Type B pancreatic cell (in vitro differentiated cells): ENCODE measurements at places on chromosomes 6 and 20. TPM values are rescaled to one million over a fixed set of nuclear protein-coding genes. Genes with fewer than 3 reads are reported as not detected.

DNA sequence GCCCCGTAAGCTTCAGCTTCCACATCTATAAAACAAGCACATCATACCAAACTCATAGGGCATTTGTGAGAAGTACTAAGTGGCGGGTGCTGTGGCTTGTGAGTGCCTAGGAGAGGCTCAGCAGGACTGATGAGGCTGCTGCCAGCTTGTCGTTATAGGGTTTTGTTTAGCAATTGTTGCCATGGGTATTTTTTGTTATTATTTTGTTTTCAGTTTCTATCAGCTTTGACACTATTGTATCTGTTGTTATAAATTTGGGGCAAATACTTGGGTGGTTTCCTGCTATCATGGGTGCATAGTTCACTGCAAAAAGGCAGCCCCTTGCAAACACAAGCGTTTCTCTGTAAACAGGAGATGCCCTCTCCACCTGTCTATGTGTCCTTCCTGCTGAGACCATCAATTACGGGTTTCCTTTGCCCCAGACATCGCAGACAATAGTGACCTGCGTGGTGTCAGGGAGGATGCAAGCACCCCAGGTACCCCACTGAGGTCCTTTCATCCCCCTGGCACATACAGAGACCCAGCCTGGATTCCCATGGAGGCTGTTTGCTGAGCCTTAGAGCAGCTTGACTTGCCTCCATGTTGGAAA is 3.1 kb upstream of the CCDC167 start:
- peaks cover 3% of the 10 kb centered on the region for H3K27me3 ChIP-seq

DNA sequence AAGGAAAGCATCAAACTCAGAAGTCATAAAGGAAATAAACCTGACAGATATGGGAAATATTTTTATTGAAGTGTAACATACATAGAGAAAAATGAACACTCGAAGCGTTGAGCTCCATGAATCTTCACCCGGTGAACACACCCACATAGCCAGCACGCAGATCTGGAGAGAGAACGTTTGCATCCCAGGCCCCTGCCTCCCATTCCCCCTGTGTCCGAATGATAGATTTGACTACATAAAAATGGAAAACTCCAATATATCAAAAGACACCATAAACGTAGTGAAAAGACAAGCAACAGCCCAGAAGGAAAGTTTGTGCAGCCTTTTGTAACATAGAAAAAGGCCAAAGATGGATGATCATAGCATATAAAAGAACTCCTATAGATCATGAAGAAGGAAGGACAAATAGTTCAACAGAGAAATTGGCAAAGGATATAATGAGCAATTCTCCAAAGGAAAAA is 17.1 kb downstream of the SYNJ2 start:
- no peaks in the 10 kb centered on the region for H3K27me3 ChIP-seq
- no peak for DNase-seq
- peak overlapping the region; percentile 2 for H3K27ac ChIP-seq
- H3K4me1 ChIP-seq = peaks cover 76% of the 10 kb centered on the region

SYCP2L gene
- total RNA-seq = 4.9 and 6.9 TPM in 2 replicates

DNA sequence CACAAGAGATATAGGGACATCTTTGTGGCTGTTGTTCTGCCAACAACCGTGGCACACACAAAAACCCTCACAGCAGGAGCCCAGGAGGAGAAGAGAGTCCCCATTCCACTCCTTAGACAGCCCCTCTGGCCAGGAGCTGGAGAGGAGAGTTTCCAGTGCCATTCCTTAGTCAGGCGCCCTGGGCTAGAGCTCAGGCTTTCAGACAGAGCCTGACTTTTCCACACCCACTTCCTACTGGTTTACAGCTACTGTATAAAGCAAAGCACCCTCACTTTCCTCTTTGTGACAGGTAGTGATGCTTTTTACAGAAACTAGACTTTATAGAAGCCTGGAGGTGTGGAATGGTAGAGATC is 145.9 kb downstream of the SYCP2 start:
- DNase-seq = no peak
- no peak overlapping the region for H3K27ac ChIP-seq
- no peak overlapping the region for H3K4me3 ChIP-seq
- H3K27me3 ChIP-seq = peaks cover 40% of the 10 kb centered on the region
- H3K36me3 ChIP-seq = no peaks in the 10 kb centered on the region

- peaks cover 3% of the 10 kb centered on the region for H3K36me3 ChIP-seq
- peaks cover 35% of the 10 kb centered on the region for H3K27me3 ChIP-seq
- DNase-seq = no peak
Measured at GRCh38 chr20:23235173-23236027, 115.2 kb upstream of the NXT1 start.

GRCh38 chr6:90429713-90430112 is 133.1 kb upstream of the BACH2 start:
- no peaks in the 10 kb centered on the region for H3K27me3 ChIP-seq
- no peaks in the 10 kb centered on the region for H3K4me1 ChIP-seq
- no peak overlapping the region for H3K4me3 ChIP-seq
- no peak for DNase-seq
- H3K27ac ChIP-seq = no peak overlapping the region

RSPH3 gene
- total RNA-seq = 9.7 and 11.8 TPM in 2 replicates

GRCh38 chr20:44102582-44102981 is 84.4 kb downstream of the JPH2 start:
- peaks cover 4% of the 10 kb centered on the region for H3K4me1 ChIP-seq
- H3K27me3 ChIP-seq = peaks cover 61% of the 10 kb centered on the region
- no peak overlapping the region for H3K4me3 ChIP-seq
- DNase-seq = no peak
- H3K36me3 ChIP-seq = no peaks in the 10 kb centered on the region
- no peak overlapping the region for H3K27ac ChIP-seq

DNA sequence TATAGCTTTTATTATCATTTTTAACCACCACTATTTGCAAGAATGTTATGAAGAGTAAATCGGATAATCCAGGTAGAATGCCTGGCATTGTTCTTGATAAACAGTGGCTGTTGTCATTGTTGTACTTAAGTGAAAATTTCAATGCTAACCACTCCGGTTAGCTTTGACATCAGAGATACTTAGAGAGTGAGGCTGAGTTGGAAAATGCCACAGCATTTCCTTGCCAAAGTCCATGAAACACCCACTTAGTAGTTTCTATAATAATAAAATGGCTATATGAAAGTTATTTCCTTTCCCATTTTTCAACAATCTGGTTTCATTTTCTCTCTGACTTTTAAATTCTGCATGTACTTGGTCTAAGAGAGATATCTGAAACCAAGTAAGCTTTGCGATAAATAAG is 132.0 kb downstream of the CDK19 start:
- no peak for DNase-seq
- no peaks in the 10 kb centered on the region for H3K27me3 ChIP-seq
- H3K27ac ChIP-seq = no peak overlapping the region
- H3K36me3 ChIP-seq = no peaks in the 10 kb centered on the region
- peaks cover 13% of the 10 kb centered on the region for H3K4me1 ChIP-seq
- H3K4me3 ChIP-seq = no peak overlapping the region

TMEM151B gene
- 0.52 and 3.2 TPM in 2 replicates for total RNA-seq

GRCh38 chr20:40160097-40160550 is 528.9 kb downstream of the MAFB start:
- no peaks in the 10 kb centered on the region for H3K27me3 ChIP-seq
- no peak for DNase-seq
- H3K36me3 ChIP-seq = no peaks in the 10 kb centered on the region
- H3K27ac ChIP-seq = no peak overlapping the region

DNA sequence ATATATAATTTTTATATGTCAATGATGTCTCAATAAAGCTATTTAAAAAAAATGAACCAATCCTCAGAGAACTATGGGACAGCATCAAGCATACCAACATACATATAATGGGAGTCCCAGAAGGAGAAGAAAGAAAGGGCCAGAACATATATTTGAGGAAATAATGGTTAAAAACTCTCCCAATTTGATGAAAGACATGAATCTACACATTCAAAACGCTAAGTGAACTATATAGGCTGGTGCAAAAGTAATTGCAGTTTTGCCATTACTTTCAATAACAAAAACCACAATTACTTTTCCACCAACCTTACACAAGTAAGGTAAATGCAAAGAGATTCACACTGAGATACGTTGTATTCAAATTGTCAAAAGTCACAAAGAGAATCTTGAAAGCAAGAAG is 43.4 kb downstream of the ZNF133 start:
- no peaks in the 10 kb centered on the region for H3K36me3 ChIP-seq
- H3K4me3 ChIP-seq = no peak overlapping the region
- no peak for DNase-seq

SULF2 gene
- total RNA-seq = 89.0 and 146 TPM in 2 replicates

- no peaks in the 10 kb centered on the region for H3K36me3 ChIP-seq
- H3K27me3 ChIP-seq = peaks cover 22% of the 10 kb centered on the region
- peaks cover 9% of the 10 kb centered on the region for H3K4me1 ChIP-seq
- peak; percentile 76 for DNase-seq
- peak overlapping the region; percentile 100 for H3K4me3 ChIP-seq
Measured at GRCh38 chr6:93418408-93419303, 703 bp downstream of the EPHA7 start.

ZNF165 gene
- total RNA-seq = 4.3 and 8.4 TPM in 2 replicates

OR12D1 gene
- total RNA-seq = not detected in 2 replicates

- H3K4me1 ChIP-seq = peaks cover 17% of the 10 kb centered on the region
- no peak overlapping the region for H3K27ac ChIP-seq
- no peak for DNase-seq
- H3K27me3 ChIP-seq = no peaks in the 10 kb centered on the region
- no peak overlapping the region for H3K4me3 ChIP-seq
Measured at GRCh38 chr20:8423482-8423881, 291.4 kb downstream of the PLCB1 start.

AVP gene
- not detected in 2 replicates for total RNA-seq

GRCh38 chr6:53962646-53963045 is 148.6 kb upstream of the MLIP start:
- H3K27me3 ChIP-seq = no peaks in the 10 kb centered on the region
- no peak for DNase-seq
- no peak overlapping the region for H3K4me3 ChIP-seq
- H3K27ac ChIP-seq = peak overlapping the region; percentile 89

CFB gene
- 7.8 and 13.6 TPM in 2 replicates for total RNA-seq

DNA sequence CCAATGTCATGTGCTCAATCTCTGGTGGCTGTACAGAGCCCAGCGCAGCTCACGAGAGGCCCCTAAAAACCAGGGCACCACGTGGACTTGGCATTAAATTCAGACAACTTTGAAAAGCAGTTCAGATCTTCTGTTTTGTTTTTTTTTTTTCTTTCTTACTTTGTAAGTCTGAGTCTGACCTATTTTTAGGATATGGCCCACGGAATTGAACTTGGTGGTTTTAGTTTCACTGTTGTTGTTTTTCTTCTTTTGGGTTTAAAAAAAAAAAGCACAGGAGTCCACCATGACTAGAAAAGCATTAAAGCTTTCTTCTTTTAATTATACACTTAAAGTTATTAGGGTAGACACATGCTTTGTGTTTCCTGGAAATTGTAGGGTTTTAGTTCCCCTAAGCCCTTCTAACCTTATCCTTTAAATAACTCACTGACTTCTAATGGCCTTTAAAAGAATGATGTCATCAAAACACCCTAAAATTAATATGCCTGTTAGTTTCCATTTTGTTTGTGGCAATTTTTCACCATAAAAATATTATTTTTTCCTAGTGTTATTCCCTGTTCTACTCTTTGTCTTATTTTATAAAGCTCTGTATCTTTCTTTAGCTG is 48.5 kb upstream of the CCN2 start:
- no peak overlapping the region for H3K27ac ChIP-seq
- no peaks in the 10 kb centered on the region for H3K27me3 ChIP-seq
- H3K4me3 ChIP-seq = no peak overlapping the region
- no peaks in the 10 kb centered on the region for H3K4me1 ChIP-seq
- no peak for DNase-seq

DNA sequence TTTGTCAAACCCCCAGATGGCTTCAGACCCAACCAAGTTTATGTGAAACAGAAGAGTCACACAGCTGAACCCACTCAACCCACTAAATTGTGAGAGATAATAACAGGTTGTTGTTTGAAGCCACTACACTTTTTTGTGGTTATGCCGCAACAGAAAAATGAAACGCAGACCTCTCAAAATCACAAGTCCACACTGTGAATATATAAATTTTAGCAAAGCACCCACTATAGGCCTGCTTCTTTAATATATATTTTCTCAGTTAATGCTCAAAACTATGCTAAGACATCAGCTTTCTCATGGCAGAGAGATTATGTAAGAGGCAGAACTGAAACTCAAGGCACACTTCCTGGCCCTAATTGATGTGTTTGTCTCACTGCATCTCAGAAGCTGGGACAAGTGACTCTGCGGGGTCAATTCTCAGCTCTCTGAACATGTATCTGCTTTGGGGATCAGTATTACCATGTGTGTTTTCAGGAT is 27.7 kb downstream of the MAP3K5 start:
- H3K27ac ChIP-seq = no peak overlapping the region
- no peak for DNase-seq
- no peak overlapping the region for H3K4me3 ChIP-seq
- H3K36me3 ChIP-seq = no peaks in the 10 kb centered on the region
- peaks cover 17% of the 10 kb centered on the region for H3K4me1 ChIP-seq
- no peaks in the 10 kb centered on the region for H3K27me3 ChIP-seq

GRCh38 chr20:10637031-10637559 is 36.7 kb downstream of the JAG1 start:
- H3K27me3 ChIP-seq = no peaks in the 10 kb centered on the region
- H3K4me1 ChIP-seq = peaks cover 50% of the 10 kb centered on the region
- no peak overlapping the region for H3K4me3 ChIP-seq
- no peak overlapping the region for H3K27ac ChIP-seq
- DNase-seq = no peak

GUCA1A gene
- 0.41 and 0.57 TPM in 2 replicates for total RNA-seq

GRCh38 chr6:26473758-26474438 is 16.1 kb downstream of the BTN2A1 start:
- H3K27ac ChIP-seq = peak overlapping the region; percentile 90
- peak overlapping the region; percentile 89 for H3K4me3 ChIP-seq
- H3K36me3 ChIP-seq = peaks cover 23% of the 10 kb centered on the region
- no peak for DNase-seq

DNA sequence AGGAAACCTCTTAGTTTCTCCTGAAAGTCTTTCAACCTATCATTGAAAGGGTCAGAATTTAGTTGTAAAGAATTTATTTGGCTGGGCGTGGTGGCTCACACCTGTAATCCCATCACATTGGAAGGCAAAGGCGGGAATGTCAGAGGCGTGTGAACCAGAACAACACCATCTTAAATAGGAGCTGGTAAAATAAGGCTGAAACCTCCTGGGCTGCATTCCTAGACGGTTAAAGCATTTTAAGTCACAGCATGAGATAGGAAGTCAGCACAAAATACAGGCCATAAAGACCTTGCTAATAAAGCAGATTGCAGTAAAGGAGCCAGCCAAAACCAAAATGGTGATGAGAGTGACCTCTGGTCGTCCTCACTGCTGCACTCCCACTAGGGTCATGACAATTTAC is 29.6 kb downstream of the OR2B2 start:
- no peaks in the 10 kb centered on the region for H3K27me3 ChIP-seq
- no peak for DNase-seq
- no peaks in the 10 kb centered on the region for H3K4me1 ChIP-seq
- H3K4me3 ChIP-seq = no peak overlapping the region

DNA sequence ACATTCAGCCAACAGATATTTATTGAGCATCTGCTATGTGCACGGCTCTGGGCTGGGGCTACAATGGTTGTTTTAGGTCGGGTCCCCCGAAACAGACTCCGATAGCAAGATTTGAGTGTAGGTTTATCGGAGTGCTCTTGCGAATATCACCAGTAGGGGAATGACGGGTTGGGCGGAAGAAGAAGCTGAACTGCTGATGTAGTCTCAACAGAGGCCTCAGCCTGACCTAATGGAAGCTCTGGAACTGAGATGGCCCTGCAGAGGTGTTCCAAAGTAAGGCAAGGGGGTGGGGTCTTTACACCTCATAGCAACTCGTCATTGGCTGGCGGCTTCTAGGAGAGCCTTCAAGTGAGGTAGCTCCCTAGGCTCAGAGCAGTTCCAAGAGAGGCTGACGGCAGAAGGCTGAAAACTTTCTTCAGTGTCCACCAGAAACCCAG is 1.1 kb downstream of the L3MBTL1 start:
- H3K4me1 ChIP-seq = no peaks in the 10 kb centered on the region
- H3K36me3 ChIP-seq = no peaks in the 10 kb centered on the region
- DNase-seq = no peak
- H3K27me3 ChIP-seq = peaks cover 40% of the 10 kb centered on the region
- H3K27ac ChIP-seq = no peak overlapping the region

FAM83B gene
- 11.3 and 33.9 TPM in 2 replicates for total RNA-seq
